Muscle of leg (tissue), 16 donors: ENCODE measurements at places on chromosomes 4 and X. TPM values are rescaled to one million over a fixed set of nuclear protein-coding genes. Genes with fewer than 3 reads are reported as not detected.

GRCh38 chrX:35251226-35251625, 308.6 kb downstream of the FAM47B start:
- H3K27me3 ChIP-seq = peaks cover 7% of the 10 kb centered on the region
- no peak overlapping the region for H3K27ac ChIP-seq
- H3K4me3 ChIP-seq = no peak overlapping the region
- H3K36me3 ChIP-seq = no peaks in the 10 kb centered on the region
- H3K4me1 ChIP-seq = no peaks in the 10 kb centered on the region

DNA sequence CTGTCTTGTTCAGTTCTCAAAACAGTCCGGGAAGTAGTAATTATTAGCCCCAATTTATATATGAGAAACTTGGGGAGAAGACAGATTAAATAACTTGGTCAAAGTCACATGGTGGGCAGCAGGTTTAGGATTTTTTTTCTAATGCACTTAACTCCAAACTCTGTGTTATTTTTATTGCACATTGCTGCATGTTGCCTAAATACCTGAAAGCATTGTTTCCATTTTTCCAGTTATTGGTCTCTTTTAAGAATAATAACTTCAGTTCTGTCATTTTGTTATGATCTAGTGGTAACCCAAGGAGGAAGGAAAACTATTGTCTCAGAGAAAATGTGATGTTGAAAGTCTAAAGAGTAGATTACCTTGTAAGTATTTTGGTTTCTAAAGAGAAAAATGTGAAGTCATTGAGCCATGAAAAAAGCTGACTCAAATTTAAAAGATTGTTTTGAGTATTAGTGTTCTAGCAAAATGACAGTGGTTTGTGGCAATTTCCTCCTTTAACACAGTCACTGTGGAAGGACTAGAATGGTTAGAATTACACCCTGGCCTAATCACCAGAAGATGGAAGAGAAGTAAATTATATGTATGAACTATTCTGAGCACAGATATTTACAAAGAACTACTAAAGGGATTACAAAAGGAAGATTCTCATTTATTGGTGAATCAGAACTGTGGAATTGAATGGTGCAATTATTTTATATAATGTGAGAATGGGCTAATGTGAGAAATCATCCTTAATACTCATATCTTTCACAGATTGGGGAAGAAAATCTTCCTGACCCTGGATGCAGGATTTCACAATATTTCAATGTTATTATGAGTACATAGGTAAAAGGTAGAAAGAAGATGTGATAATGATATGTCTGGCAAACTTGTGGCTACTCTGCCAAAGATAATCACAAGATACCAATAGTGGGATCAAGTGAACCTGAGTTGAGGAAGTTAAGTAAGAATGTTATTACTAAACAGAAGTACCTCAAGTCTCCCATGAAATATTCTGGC, 21.7 kb upstream of the CXCL8 start:
- no peaks in the 10 kb centered on the region for H3K36me3 ChIP-seq
- H3K4me3 ChIP-seq = no peak overlapping the region
- no peaks in the 10 kb centered on the region for H3K4me1 ChIP-seq
- H3K27me3 ChIP-seq = no peaks in the 10 kb centered on the region
- no peak overlapping the region for H3K27ac ChIP-seq
- DNase-seq = peak; percentile 19

DNA sequence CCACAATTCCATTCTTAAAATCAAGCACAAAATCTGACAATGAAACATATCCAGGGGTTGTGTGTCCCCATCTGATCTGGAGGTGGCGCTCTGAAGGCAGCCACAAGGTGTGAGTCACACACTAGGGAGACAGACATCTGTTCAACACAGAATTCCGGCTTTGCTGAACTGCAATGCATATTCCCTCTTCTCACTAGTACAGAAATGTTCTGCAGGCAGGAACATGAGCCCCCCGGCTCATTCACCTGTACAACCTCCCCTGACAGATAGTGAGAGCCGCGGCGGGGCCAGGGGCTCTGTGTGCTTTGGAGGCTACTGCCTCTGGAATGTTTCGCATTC, 41.9 kb downstream of the WDR1 start:
- no peak overlapping the region for H3K4me3 ChIP-seq
- H3K36me3 ChIP-seq = peaks cover 72% of the 10 kb centered on the region
- no peak overlapping the region for H3K27ac ChIP-seq
- no peaks in the 10 kb centered on the region for H3K4me1 ChIP-seq
- DNase-seq = no peak

GRCh38 chrX:106263817-106264216, 95.7 kb downstream of the PWWP3B start:
- H3K4me3 ChIP-seq = no peak overlapping the region
- no peaks in the 10 kb centered on the region for H3K27me3 ChIP-seq
- no peaks in the 10 kb centered on the region for H3K4me1 ChIP-seq
- no peak overlapping the region for H3K27ac ChIP-seq
- H3K36me3 ChIP-seq = no peaks in the 10 kb centered on the region
- DNase-seq = no peak

GRCh38 chr4:88360256-88360655, 18.4 kb upstream of the HERC6 start:
- no peak overlapping the region for H3K4me3 ChIP-seq
- H3K36me3 ChIP-seq = no peaks in the 10 kb centered on the region
- no peaks in the 10 kb centered on the region for H3K27me3 ChIP-seq
- DNase-seq = no peak

- no peaks in the 10 kb centered on the region for H3K4me1 ChIP-seq
- no peak for DNase-seq
- no peaks in the 10 kb centered on the region for H3K27me3 ChIP-seq
- no peak overlapping the region for H3K27ac ChIP-seq
- H3K36me3 ChIP-seq = no peaks in the 10 kb centered on the region
- H3K4me3 ChIP-seq = no peak overlapping the region
Measured at GRCh38 chr4:85430697-85431096, 44.3 kb upstream of the ARHGAP24 start.

DNA sequence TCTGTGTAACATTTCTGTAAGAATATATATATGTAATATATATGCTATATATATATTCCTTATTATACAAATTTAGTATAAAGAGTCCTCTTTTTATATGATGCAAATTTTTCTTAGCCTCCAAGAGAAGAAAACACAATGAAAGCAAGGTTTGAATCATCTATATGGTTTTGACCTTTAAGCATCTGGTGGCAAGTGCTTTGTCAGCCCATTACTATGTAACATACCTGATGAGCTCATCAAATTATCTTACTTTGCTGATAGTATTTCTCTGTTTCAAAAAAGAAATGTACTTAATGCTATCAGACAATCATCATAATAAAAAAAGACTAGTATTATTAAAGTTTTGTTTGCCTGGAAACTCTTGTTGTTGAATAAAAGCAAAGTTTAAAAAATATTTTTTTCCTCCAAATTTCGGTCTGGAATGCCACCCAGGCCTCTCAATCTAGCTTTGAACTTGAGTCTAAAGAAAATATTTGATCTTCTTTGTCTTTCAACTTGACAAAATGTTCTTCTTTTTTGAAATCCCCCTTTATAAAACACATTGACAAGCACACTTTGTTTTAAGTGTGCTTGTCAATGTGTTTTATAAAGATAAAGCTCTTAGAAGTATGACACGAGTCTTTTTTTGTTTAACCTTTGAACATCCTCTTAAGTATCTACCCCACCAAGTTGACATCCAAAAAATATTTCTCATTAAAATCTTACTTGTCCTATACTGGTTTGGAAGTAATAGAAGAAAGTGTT, 26.2 kb downstream of the ZNF330 start:
- no peak overlapping the region for H3K27ac ChIP-seq
- H3K36me3 ChIP-seq = no peaks in the 10 kb centered on the region
- no peak overlapping the region for H3K4me3 ChIP-seq
- no peak for DNase-seq

- no peak for DNase-seq
- H3K27me3 ChIP-seq = no peaks in the 10 kb centered on the region
- no peaks in the 10 kb centered on the region for H3K4me1 ChIP-seq
- no peaks in the 10 kb centered on the region for H3K36me3 ChIP-seq
- no peak overlapping the region for H3K4me3 ChIP-seq
- H3K27ac ChIP-seq = no peak overlapping the region
Measured at GRCh38 chr4:36551697-36552214, 270.3 kb downstream of the DTHD1 start.

DNA sequence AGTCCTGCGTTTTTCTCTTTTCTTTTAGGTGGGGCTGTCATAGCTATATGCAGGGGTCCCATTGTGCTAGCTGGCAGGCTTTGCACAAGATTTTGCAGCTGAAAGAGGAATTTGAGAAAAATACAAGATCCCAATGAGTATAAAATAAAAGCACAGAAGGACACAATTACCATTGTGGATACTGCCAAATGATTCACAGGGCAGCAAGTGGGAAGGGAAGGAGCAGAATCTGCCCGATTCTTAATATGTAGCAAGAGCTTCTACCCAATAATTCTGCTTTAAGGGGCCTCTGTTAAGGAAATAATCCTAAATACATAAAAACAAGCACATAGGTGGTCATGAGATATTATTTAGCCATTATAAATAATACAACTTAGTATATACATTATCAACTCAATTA, 25.9 kb upstream of the ING2 start:
- DNase-seq = no peak
- H3K4me1 ChIP-seq = no peaks in the 10 kb centered on the region
- H3K27me3 ChIP-seq = no peaks in the 10 kb centered on the region
- no peak overlapping the region for H3K27ac ChIP-seq
- no peak overlapping the region for H3K4me3 ChIP-seq

- no peaks in the 10 kb centered on the region for H3K27me3 ChIP-seq
- no peak overlapping the region for H3K4me3 ChIP-seq
- no peaks in the 10 kb centered on the region for H3K36me3 ChIP-seq
Measured at GRCh38 chr4:114132830-114133229, 153.4 kb upstream of the ARSJ start.

DNA sequence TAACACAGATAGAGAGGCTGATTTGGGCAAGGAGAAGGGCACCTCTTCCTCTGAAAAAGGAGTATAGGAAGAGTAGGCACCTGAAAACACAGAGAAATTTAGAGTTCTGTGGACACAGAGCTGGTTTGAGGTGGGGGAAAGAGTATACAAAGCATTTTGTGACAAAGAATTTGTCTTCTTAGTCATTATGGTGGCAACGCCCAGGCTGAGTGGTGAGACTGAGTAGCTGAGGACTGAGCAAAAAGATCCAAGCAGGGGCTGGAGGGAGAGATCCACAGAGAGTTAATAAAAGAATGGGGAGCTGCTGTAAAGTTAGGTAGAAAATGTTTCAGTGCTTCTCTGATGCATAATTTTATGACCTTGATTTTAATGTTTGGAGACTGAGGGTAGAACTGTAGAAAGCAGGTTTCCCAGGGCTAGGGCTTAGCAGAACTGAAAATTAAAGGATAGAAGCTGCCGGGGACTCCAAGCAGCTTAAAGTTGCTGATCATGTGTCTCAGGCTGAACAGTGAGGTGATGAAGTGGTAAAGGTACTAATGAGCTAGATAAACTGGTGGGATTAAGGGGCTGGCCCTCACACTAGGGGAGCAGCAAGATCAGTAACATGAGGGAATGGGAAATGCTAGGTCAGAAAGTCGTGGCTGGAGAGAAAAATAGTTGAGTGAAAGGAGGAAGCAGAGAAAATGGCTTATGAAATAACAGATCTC, 118.9 kb downstream of the CEP44 start:
- H3K36me3 ChIP-seq = no peaks in the 10 kb centered on the region
- peaks cover 2% of the 10 kb centered on the region for H3K4me1 ChIP-seq
- H3K27ac ChIP-seq = no peak overlapping the region
- no peak overlapping the region for H3K4me3 ChIP-seq

DNA sequence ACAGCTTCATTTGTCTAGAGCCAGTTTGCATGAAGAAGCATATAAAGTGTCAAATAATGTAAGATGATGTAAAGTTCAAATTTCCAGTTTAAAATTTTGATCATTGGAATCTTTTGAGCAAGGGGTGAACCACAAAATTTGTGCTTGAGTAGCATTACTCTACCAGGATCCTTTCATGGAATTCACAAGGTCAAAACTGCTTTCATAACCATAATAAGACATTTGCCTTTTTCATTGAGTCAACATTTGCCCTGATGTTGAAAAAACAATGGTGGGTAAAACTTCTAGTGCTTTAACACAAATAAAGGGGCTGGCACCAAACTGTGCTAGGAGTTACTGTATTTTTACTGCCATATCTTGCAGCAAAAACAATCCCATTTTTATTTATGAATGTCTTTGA, 142.2 kb downstream of the GLRA3 start:
- H3K4me1 ChIP-seq = no peaks in the 10 kb centered on the region
- H3K4me3 ChIP-seq = no peak overlapping the region
- no peak for DNase-seq
- H3K27me3 ChIP-seq = no peaks in the 10 kb centered on the region
- H3K36me3 ChIP-seq = no peaks in the 10 kb centered on the region

GRCh38 chr4:129144755-129145206, 48.8 kb downstream of the C4orf33 start:
- H3K27ac ChIP-seq = no peak overlapping the region
- H3K36me3 ChIP-seq = no peaks in the 10 kb centered on the region
- H3K4me3 ChIP-seq = no peak overlapping the region
- H3K27me3 ChIP-seq = no peaks in the 10 kb centered on the region
- H3K4me1 ChIP-seq = no peaks in the 10 kb centered on the region
- peak; percentile 5 for DNase-seq

GRCh38 chr4:70657326-70657725, 9.0 kb downstream of the JCHAIN start:
- H3K4me3 ChIP-seq = no peak overlapping the region
- H3K27me3 ChIP-seq = no peaks in the 10 kb centered on the region
- DNase-seq = no peak
- no peaks in the 10 kb centered on the region for H3K4me1 ChIP-seq

- H3K36me3 ChIP-seq = no peaks in the 10 kb centered on the region
- no peaks in the 10 kb centered on the region for H3K4me1 ChIP-seq
- no peak overlapping the region for H3K4me3 ChIP-seq
Measured at GRCh38 chr4:61520166-61520565, 320.0 kb downstream of the ADGRL3 start.

- no peaks in the 10 kb centered on the region for H3K4me1 ChIP-seq
- H3K4me3 ChIP-seq = no peak overlapping the region
- H3K27ac ChIP-seq = no peak overlapping the region
- DNase-seq = no peak
Measured at GRCh38 chrX:19840899-19841648, 46.3 kb downstream of the SH3KBP1 start.

GRCh38 chrX:50067435-50068284, 133.1 kb downstream of the AKAP4 start:
- no peak overlapping the region for H3K4me3 ChIP-seq
- peaks cover 5% of the 10 kb centered on the region for H3K27me3 ChIP-seq
- H3K36me3 ChIP-seq = peaks cover 12% of the 10 kb centered on the region

- no peaks in the 10 kb centered on the region for H3K4me1 ChIP-seq
- H3K36me3 ChIP-seq = no peaks in the 10 kb centered on the region
- H3K27me3 ChIP-seq = no peaks in the 10 kb centered on the region
Measured at GRCh38 chr4:64935469-64936001, 526.3 kb upstream of the TECRL start.

KCND1 gene
- 0.66 TPM for total RNA-seq

GAGE1 gene
- total RNA-seq = not detected

STAP1 gene
- total RNA-seq = 0.04 TPM

USP51 gene
- total RNA-seq = 4.1 TPM

LRP2BP gene
- 4.1 TPM for total RNA-seq

VCX2 gene
- not detected for total RNA-seq

SGMS2 gene
- total RNA-seq = 14.8 TPM

S100P gene
- 2.1 TPM for total RNA-seq

CSAG1 gene
- not detected for total RNA-seq

CT45A9 gene
- not detected for total RNA-seq

HSFX4 gene
- 0.53 TPM for total RNA-seq

NAP1L2 gene
- total RNA-seq = 1.3 TPM

DKK2 gene
- total RNA-seq = 45.0 TPM

CT55 gene
- 0.27 TPM for total RNA-seq

PTCHD1 gene
- total RNA-seq = 0.53 TPM
